Trophoblast cell (in vitro differentiated cells and primary cell): ENCODE measurements at places on chromosomes 4 and X.

DNA sequence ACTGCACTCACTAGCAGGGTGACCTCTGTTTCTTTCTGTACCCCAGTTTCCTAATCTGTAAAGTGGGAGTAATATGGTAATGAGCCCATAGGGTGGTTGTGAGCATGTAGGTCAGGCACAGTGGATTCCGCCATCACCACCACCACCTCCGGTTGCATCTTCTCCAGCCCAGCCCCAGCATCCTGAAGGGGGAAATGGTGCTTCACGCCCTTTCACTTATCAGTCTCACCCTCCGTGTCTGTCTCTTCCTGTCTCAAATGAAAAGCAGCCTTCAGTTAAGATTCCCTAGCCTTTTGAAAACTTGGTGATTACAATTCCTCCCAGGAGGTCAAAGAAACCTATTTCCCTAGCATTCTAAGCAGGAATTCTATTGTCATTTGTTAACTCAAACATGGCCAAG lies 16.9 kb upstream of the XPNPEP2 start:
- H3K27ac ChIP-seq = no peak overlapping the region
- H3K4me3 ChIP-seq = no peak overlapping the region
- H3K4me1 ChIP-seq = peaks cover 5% of the 10 kb centered on the region
- DNase-seq = no peak

GRCh38 chr4:93461541-93461940 lies 367.0 kb upstream of the ATOH1 start:
- H3K36me3 ChIP-seq = no peaks in the 10 kb centered on the region
- H3K4me1 ChIP-seq = no peaks in the 10 kb centered on the region
- H3K4me3 ChIP-seq = no peak overlapping the region
- no peak for DNase-seq
- no peaks in the 10 kb centered on the region for H3K27me3 ChIP-seq

- H3K4me3 ChIP-seq = no peak overlapping the region
- H3K27ac ChIP-seq = no peak overlapping the region
- no peaks in the 10 kb centered on the region for H3K36me3 ChIP-seq
- H3K4me1 ChIP-seq = no peaks in the 10 kb centered on the region
Measured at GRCh38 chrX:1524874-1525582, 12.0 kb downstream of the P2RY8 start.

DNA sequence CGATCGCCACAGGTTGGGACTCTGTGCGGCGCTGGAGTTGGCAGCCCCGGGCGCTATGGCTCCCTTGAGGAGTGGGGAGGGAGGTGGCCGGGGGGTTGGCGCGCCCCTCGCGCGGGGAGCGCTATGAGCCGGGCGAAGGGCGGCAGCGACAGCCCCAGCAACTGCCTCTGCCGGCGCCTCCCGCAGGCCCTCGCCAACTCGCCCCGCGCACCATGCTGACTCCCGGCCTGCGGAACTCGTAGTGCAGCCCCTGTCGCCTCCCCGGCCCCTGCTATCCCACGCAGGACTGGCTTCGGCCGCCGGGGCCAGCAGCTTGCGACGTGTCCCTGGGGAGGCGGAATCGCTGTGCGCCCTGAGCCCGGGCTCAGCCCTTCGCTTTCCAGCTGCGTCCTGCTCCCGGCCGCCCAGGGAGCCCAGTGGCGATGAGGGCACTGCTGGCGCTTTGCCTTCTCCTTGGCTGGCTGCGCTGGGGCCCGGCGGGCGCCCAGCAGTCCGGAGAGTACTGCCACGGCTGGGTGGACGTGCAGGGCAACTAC lies 415 bp downstream of the SHISA3 start:
- H3K36me3 ChIP-seq = no peaks in the 10 kb centered on the region
- DNase-seq = no peak
- peaks cover 45% of the 10 kb centered on the region for H3K27me3 ChIP-seq
- H3K27ac ChIP-seq = no peak overlapping the region

GRCh38 chr4:40253906-40254305 lies 57.1 kb downstream of the RHOH start:
- no peak overlapping the region for H3K4me3 ChIP-seq
- no peak overlapping the region for H3K27ac ChIP-seq
- no peaks in the 10 kb centered on the region for H3K27me3 ChIP-seq
- DNase-seq = no peak
- peaks cover 8% of the 10 kb centered on the region for H3K4me1 ChIP-seq

- H3K4me3 ChIP-seq = no peak overlapping the region
- no peaks in the 10 kb centered on the region for H3K27me3 ChIP-seq
- no peaks in the 10 kb centered on the region for H3K36me3 ChIP-seq
- no peak overlapping the region for H3K27ac ChIP-seq
Measured at GRCh38 chr4:40199179-40199670, 2.4 kb downstream of the RHOH start.

DNA sequence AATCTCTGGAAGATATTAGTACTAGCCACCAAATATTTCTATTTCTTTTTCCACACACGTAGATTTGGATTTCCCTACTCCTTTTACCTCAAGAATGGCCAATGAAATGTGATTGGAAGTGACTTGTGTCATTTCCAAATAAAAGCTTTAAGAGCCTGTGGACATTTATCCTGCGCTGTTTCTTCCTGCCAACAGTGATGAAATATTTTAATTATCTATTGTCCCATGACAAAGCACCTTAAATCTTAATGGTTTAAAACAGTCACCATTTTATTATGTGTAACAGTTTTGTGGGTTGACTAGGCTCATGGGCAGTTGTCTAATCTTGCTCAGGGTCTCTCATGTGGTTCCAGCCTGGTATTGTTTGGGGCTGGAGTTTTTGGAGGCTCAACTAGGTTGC lies 3.5 kb upstream of the PGRMC2 start:
- no peak for DNase-seq
- H3K4me3 ChIP-seq = no peak overlapping the region
- no peak overlapping the region for H3K27ac ChIP-seq
- H3K27me3 ChIP-seq = no peaks in the 10 kb centered on the region
- peaks cover 6% of the 10 kb centered on the region for H3K4me1 ChIP-seq
- H3K36me3 ChIP-seq = no peaks in the 10 kb centered on the region

GRCh38 chrX:22310779-22311178 lies 38.1 kb downstream of the CBLL2 start:
- H3K27me3 ChIP-seq = no peaks in the 10 kb centered on the region
- H3K4me1 ChIP-seq = no peaks in the 10 kb centered on the region
- H3K4me3 ChIP-seq = no peak overlapping the region
- H3K27ac ChIP-seq = no peak overlapping the region
- no peaks in the 10 kb centered on the region for H3K36me3 ChIP-seq

GRCh38 chr4:6962211-6963041 lies 52.8 kb downstream of the TBC1D14 start:
- H3K36me3 ChIP-seq = no peaks in the 10 kb centered on the region
- DNase-seq = no peak
- no peaks in the 10 kb centered on the region for H3K4me1 ChIP-seq
- no peak overlapping the region for H3K27ac ChIP-seq
- no peak overlapping the region for H3K4me3 ChIP-seq

DNA sequence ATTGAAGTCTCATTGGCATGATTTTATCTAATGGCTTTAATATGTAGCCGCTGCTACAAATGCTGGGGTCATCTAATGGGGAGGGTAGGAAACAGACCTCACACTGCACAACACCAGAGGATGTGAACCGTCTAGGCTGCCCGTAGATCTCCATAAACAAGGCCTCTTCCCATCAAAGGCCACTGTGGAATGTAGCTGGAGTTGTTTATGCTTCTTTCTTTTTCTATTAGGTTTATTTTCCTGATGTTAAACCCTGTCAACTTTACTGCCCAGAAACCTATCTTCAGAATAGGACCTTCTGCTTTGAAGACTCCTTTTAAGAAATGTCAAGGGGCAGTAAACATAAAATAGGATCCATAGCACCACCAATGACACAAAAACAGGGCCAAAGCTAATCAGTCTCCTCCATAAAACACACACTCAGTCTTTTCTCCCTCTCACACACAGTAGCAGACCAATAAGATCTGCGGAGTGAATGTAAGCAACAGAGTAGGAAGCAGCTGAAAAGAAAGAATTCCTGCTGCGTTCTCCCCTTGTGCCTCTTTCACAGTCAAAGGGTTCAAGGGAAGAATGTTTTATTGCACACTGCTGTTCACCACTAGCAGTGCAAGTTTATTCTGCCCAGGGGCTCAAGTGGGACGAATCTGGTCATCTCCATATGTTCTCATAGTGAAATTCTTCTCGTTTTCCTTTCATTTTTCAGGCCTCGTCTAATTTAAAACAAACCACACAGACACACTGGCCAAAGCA lies 72.2 kb downstream of the MAML3 start:
- peak; percentile 34 for DNase-seq
- H3K27ac ChIP-seq = peak overlapping the region; percentile 72
- no peak overlapping the region for H3K4me3 ChIP-seq
- no peaks in the 10 kb centered on the region for H3K36me3 ChIP-seq

GRCh38 chr4:154973244-154974035 lies 192.4 kb downstream of the RBM46 start:
- no peaks in the 10 kb centered on the region for H3K36me3 ChIP-seq
- DNase-seq = no peak
- no peak overlapping the region for H3K27ac ChIP-seq

DNA sequence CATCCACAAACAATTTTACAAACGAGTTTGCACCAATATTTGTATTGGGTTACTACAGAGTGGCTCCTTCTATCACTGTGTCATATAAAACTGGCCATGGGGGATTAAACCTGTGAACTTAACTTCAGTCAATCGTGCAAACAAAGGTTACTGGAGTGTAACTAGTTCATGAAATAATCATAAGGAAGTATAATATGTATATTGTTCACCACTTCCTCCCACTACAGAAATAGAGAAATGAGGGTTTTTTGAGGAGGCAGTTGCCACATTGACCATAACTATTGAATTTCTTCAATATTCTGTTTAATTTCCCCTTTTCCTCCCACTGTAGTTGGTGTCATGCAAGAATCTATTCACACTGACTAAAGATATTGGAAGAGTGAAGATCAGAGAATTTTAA lies at the start of gene GPR82:
Gene GPR82, plus strand, starts transcription at position 356 of the 400 bp plus-strand sequence. CDS start 2,846 bp downstream, outside the sequence.
- DNase-seq = no peak
- no peak within 1 kb of the TSS for H3K27ac ChIP-seq
- H3K4me3 ChIP-seq = no peak within 1 kb of the TSS
- H3K36me3 ChIP-seq = peaks cover 1% of the 10 kb centered on the region
- no peaks in the 10 kb centered on the region for H3K4me1 ChIP-seq

DNA sequence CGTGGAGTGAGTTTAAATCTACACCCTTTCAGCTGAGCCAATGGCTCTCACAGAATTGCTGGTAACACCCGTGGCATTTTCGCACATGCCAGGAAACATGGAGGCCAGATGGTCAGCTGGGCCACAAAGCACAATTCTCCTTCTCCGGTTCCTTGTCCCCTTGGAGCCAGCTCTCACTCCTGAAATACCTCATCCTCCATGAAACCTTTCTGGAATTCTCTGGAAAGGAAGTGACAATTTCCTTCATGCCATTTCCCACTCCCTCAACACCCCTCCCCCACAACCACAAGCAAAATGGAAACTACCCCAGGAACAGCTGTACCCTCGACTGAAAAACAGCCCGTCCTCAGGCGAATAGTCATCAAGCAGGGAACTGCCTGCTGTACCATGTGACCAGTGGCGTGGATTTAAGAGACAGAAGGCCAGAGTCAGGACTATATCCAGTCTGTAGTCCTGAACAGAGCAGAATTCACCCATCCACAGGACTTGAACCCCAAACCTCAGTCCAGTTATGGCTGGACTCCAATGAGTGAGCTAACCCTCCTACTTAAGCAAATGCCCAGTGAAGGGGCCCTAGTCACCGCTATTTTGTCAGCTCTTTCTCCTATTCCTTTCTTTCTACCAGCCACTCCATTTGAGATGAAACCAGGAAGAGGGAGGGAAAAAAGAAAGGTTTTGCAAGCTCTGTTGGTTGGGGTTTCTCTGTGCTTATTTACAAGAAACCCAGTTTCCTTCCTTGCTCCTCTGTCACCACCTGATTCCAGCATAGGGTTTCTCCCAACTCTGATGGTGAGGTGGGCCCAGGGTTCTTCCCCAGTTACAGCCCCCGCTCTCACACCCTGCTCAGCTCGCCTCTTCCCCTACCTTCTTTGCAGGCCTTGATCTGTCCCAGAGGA lies 24.5 kb downstream of the ELF4 start:
- peak overlapping the region; percentile 21 for H3K27ac ChIP-seq
- H3K36me3 ChIP-seq = peaks cover 4% of the 10 kb centered on the region
- peaks cover 46% of the 10 kb centered on the region for H3K4me1 ChIP-seq
- H3K4me3 ChIP-seq = no peak overlapping the region
- no peak for DNase-seq

DNA sequence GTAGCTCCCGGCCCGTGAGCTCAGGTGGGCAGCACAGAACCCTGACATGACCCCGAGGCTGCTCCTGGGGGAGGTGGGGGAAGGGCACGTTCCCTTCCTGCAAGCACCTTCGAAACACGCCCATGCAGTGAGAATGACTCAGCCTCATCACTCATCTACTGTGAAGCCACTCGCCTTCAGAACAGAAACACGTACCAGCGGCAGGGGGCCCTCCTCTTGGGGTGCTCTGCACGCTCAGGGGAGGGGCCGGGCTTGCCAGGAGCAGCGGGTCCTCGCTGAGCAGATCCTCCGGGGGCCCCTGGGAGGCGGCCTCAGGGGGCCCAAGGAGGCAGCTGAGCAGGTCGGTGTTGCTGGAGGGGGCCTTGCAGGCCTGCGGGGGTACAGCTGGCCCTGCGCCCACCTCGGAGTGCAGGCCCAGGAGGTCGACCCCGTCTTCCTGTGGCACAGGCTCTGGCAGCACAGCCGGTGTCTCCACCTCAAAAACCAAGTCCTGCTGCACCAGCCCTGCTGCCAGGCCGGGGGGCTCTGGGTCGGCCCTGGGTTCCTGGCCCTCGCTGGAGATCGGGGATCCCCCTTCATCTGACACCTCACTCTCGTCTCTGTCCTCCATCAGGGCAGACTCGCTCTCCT lies 40.9 kb upstream of the CPLX1 start:
- H3K27me3 ChIP-seq = no peaks in the 10 kb centered on the region
- H3K4me3 ChIP-seq = no peak overlapping the region
- no peaks in the 10 kb centered on the region for H3K4me1 ChIP-seq
- no peak overlapping the region for H3K27ac ChIP-seq
- peaks cover 85% of the 10 kb centered on the region for H3K36me3 ChIP-seq

- no peak overlapping the region for H3K27ac ChIP-seq
- H3K36me3 ChIP-seq = no peaks in the 10 kb centered on the region
- H3K4me1 ChIP-seq = peaks cover 3% of the 10 kb centered on the region
- H3K4me3 ChIP-seq = no peak overlapping the region
- no peaks in the 10 kb centered on the region for H3K27me3 ChIP-seq
Measured at GRCh38 chr4:16462656-16463055, 236.4 kb upstream of the TAPT1 start.

DNA sequence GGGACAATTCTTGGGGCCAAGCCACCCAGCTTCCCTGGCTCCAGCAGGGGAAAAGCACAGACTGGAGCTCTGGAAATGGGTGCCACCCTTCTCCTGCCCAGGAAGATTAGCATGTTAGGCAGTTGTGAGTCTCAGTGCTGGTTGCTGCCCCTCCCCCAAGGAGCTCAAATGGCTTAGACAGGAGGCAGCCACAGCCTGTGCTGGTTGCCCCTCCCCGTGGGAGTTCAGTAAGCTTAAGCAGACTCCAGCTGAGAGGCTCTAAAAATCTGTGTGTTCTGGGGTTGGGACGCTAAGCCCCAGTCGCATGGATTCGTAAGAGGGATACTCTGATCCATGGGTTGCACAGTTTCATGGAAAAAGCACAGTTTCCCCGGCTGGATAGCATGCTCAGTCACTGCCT lies 92.7 kb upstream of the NDST3 start:
- H3K36me3 ChIP-seq = no peaks in the 10 kb centered on the region
- H3K27me3 ChIP-seq = no peaks in the 10 kb centered on the region
- no peak overlapping the region for H3K27ac ChIP-seq
- H3K4me1 ChIP-seq = peaks cover 3% of the 10 kb centered on the region

- no peak overlapping the region for H3K27ac ChIP-seq
- no peaks in the 10 kb centered on the region for H3K27me3 ChIP-seq
- H3K4me3 ChIP-seq = no peak overlapping the region
- no peaks in the 10 kb centered on the region for H3K36me3 ChIP-seq
- no peak for DNase-seq
Measured at GRCh38 chr4:80006935-80007744, 65.9 kb downstream of the ANTXR2 start.

- H3K36me3 ChIP-seq = no peaks in the 10 kb centered on the region
- H3K27me3 ChIP-seq = no peaks in the 10 kb centered on the region
- no peak overlapping the region for H3K4me3 ChIP-seq
- H3K4me1 ChIP-seq = no peaks in the 10 kb centered on the region
Measured at GRCh38 chr4:98166025-98166730, 22.9 kb upstream of the STPG2 start.
